ENCODE measurements at places on chromosomes 6 and 20. TPM values are rescaled to one million over a fixed set of nuclear protein-coding genes. Genes with fewer than 3 reads are reported as not detected.

The SLC22A23 gene
- 6.9 TPM for total RNA-seq

The VNN1 gene
- 0.69 TPM for total RNA-seq

The BHLHE23 gene
- not detected for total RNA-seq

The LY6G6D gene
- total RNA-seq, result not detected

The DDX43 gene
- 0.53 TPM for total RNA-seq

The ADGRB3 gene
- not detected for total RNA-seq

The PDE7B gene
- total RNA-seq, result 36.8 TPM

The IBTK gene
- 22.6 TPM for total RNA-seq

The PTP4A1 gene
- total RNA-seq, result 28.9 TPM

The HLA-DQB2 gene
- not detected for total RNA-seq

The NRSN1 gene
- not detected for total RNA-seq

The OR2H1 gene
- total RNA-seq, result not detected

All from mammary microvascular endothelial cell (primary cell).